ENCODE measurements at places on chromosomes 6 and 20.

- DNase-seq = no peak
These were observed 72.3 kb upstream of the SYNCRIP start for GRCh38 chr6:85714893-85715530.

DNA sequence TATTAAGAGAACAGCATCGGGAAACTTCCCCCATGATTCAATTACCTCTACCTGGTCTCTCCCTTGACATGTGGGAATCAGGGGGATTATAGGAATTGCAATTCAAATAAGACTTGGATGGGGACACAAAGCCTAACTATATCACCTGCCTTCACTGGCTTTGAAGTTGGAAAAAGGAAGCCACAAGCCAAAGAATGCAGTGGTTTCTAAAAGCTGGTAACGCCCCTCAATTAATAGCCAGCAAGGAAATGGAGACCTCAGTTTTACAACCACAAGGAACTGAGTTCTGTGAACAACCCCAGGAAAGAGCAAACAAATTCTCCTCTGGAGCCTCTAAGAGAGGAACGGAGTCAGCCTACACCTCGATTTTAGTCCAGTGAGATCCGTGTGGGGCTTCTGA is 244.1 kb downstream of the TFAP2A start:
- DNase-seq = no peak

DNA sequence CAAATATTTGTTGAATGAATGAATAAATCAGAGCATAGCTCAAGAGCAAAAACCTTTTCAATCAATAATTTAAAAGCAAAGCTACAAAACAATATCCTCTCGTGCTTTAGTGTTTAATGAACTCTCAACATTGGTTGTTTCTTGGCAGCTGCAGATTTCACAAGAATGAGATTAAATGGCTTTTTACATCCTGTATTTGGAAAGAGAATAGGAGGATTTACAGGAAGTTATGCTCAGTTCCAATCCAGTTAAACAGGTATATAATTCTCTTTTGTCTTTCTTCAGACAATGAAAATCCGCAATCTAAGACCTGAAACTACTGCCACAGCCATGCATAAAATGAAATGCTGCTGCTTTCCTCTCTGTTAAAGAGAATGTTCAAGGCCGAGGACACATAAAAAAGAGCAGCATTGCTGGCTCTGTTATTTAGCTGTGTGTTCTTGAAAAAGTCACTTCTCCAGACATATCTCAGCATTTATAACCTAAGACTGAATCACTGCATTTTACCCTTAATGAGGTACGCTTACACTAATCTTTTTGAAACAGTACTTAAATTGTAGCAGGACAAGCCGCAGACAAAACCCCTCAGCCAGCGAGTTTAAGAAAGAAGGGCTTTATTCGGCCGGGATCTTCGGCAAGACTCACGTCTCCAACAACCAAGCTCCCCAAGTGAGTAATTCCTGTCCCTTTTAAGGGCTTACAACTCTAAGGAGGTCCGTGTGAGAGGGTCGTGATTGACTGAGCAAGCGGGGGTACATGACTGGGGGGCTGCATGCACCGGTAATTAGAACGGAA is 3.6 kb downstream of the C6orf52 start:
- DNase-seq = no peak

DNA sequence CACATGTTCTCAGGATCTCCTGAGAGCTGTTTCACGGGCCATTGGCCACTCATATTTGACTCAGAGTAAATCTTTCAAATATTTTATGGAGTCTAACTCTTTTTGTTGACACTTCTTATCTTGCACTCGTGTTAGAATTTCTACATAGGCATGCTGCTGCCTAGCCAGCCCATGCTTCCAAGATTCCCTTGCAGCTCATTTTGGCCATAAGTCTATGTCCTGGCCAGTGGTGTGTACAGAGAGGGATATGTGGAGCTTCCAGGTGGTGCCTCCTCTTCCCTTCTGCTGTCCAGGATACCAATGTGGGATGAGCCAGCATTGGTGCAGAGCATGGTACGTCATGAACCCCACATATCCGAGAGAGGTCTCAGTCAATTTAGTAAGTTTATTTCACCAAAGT is 522.6 kb downstream of the QKI start:
- no peak for DNase-seq

GRCh38 chr6:43247114-43247999 is 4.1 kb downstream of the TTBK1 start:
- DNase-seq = peak; percentile 67

DNA sequence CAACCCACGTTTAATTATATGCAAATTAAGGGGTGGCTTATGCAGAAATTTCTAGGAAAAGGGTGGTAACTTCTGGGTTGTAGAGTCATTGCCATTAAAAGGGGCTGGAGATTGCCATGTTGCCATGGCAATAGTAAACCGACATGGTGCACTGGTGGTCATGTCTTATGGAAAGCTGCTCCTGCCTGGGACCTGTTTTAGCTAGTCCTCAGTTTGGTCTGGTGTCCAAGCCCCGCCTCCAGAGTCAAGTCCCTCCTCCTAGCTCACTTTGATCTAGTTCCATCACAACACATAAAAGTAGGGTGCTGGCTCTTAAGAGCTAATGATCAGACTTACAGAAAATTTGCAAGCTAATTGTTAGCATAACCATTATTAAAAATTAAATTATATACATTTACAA is 5.3 kb downstream of the SLC22A2 start:
- no peak for DNase-seq

GRCh38 chr6:42451333-42452170 is at the start of gene TRERF1:
Gene TRERF1, minus strand, starts transcription at chr6:42451926. Its CDS starts 182,336 bp downstream, at chr6:42269590.
- no peak for DNase-seq

DNA sequence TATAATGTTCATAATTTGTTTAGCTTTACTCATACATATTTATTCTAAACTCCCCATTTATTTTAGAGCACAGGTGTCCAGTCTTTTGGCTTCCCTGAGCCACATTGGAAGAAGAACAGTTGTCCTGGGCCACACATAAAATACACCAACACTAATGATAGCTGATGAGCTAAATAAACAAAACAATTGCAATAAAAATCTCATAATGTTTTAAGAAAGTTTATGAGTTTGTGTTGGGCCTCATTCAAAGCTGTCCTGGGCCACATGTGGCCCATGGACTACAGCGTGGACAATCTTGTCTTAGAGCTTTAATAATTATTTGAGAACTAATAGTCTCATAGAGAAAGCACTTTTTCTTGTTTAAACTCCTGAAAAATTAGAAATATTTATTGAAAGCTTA is 131.3 kb downstream of the MYO6 start:
- DNase-seq = no peak

DNA sequence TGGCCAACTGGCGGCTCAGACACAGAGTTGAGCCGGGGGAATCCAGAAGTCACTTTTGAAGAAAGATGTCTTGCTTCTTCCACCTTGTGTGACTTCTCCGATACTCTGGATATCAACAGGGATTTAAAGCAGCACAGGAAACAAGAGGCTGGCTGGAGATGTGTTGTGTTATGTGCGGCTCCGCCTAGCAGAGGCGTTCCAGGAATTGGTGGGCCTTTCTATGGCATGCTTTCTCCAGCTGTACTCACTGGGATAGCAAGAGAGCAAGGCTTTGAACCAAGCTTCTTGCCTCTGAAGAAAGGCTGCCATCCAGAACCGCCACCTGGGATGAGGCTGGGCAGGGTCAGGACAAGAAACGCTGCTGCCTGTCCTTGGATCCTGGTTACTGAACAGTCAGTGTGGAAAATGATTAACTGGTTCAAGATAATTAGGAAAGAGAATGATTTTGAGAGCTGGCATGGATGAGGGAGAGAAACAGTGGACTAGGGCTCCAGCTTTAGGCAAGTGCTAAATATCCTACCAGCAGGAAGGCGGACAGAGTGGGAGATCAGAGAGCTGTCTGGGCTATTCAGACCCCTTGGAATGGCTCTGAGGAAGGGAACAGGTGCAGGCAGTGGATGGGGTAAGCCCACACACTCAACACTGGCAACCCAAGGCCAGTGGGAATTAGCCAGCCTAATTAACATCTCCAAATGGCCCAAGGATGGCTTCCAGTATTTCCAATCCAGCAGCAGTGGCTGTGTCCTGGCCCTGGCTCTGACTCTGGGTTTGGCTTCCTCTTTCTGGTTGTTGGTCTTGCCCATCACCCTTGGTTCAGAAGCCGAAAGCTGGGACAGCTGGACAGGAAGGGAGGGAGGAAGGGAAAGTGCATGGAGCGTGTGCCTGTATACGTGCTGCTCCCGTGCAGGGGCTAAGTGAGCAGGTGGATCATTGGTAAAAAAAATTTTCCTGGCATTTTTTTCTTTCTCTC is 31.9 kb downstream of the INSM1 start:
- no peak for DNase-seq

DNA sequence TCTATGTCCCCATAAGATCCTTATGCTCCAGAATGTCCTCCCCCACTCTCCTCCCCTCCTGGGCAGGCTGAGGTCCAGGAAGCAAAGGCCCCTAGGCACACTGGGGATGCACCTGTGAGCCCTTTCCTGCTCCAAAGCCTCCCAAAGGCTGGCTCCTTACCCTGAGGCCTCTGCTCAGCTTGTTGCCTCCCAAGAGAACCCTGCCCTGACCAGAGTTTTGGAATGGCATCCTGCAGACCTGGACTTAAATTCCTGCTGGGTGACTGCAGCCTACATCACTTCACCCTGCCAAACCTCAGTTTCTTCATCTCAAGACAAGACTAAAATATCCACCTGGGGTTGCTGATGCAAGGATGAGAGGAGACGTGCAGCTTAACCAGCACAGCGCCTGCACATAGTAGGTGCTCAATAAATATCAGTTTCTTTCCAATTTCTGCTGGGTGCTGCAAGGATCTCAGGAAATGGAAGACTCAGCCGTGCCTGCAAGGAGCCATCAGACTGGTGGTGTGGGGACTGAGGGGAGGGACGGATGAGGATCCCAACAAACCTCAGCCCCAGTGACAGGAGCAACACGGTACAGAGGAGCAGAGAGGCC is 2.1 kb upstream of the LBP start:
- DNase-seq = no peak

DNA sequence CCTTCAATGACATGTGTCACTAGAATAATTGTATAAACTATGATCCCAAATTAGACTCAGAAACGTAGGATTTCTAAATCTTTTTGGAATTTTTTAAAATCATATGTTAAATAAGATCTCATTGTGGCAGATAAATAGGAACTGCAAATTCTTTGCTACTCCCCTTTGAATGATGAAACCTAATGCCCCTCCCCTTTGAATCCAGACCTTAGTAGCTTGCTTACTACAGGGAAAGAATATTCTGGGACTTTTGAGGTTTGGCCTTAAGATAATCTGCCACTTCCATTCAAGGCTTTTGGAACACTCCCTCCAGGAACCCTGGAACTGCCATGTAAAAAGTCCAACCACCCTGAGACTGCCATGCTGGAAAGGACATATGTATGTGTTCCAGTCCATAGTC is 7.1 kb downstream of the TDP2 start:
- DNase-seq = no peak

DNA sequence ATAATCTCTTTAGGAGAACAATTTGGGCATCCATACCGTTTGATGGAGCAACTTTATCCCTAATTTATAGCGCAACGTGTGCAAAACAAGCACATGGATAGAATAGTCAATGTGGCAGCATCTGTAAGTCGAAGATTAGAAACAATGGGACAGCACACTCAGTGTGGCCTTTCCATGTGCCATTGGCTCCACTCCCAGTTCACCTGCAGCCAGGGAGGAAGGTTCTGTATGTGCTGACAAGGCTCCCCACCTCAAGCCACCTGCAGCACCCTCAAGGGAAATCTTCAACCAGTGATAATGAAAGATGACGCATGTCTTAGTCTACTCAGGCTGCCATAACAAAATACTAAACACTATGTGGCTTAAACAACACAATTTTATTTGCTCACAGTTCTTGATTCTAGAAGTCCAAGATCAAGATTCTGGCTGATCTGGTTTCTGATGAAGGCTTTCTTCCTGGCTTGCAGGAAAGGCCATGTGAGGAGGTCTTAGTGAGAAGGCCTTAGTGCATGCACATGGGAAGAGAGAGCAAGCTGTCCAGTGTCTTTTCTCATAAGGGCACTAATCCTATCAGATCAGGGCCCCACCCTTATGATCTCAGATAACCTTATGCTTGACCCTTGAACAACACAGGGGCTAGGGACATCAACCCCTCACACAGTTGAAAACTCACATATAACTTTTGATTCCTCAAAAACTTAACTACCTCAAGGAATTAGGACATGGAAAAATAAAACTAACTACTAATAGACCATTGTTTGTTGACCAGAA is 34.9 kb upstream of the SHLD1 start:
- no peak for DNase-seq

GRCh38 chr6:100549406-100550167 is 84.9 kb upstream of the SIM1 start:
- no peak for DNase-seq

GRCh38 chr20:35325401-35325800 is 33.2 kb upstream of the FAM83C start:
- no peak for DNase-seq

DNA sequence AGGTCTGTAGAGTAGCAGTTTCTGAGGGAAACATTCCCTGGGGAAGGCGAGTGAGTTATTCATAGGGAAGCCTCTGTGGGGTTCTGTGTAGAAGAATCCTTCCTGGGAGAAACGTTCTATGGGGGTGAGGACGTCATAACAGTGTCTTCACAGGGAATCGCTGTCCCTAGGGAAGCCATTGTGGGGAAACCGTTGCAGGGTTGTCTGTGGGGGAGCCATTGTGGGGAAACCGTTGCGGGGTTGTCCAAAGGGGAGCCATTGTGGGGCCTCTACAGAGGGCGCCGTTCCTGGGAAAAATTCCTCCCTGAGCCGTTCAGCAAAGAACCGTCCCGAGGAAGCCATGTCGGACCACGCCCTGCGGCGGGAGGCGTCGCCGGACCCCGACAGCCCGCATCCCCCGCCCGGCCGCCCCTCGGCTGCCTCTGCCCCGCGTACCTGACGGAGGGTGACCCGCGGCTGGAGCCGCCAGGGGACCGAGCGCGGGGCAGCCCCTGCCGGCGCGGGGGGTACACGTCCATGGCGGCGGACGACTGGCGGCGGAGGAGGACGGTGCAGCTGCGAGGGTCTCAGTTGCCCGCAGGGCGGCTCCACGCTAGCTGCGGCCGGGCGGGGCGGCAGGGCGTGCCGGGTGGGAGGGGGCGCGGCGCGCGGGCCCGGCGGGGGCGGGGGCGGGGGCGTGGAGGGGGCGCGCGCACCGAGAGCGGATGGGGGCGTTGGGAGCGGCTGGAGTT is at the start of gene DNAAF9:
Gene DNAAF9, minus strand, starts transcription at position 630 of the 731 bp plus-strand sequence. Its CDS starts 112 bp downstream, at position 518.
- peak; percentile 28 for DNase-seq

- DNase-seq = no peak
These were observed 884 bp upstream of the CUTA start for GRCh38 chr6:33418690-33419291.

GRCh38 chr6:49410564-49410963 is 52.5 kb downstream of the MMUT start:
- DNase-seq = no peak

GRCh38 chr6:118589649-118590365 is 41.7 kb downstream of the PLN start:
- no peak for DNase-seq

GRCh38 chr20:58131151-58131550 is 97.3 kb downstream of the ANKRD60 start:
- DNase-seq = no peak

DNA sequence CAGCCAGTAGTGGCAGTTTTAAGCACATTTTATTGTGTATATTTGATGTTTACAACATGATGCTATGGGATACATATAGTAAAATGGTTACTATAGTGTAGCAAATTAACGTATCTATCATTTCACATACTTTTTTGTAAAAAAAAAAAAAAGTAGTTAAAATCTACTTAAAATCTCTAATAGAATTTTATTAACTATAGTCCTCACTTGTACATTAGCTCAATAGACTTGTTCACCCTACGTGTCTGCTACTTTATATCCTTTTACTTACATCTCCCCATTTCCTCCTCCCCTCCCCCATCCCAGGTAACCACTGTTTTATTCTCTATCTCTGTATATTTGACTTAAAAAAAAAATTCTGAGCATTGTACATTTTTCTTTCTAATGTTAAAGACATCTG is 23.0 kb downstream of the GTPBP2 start:
- DNase-seq = no peak
